SK-MEL-5 (cell line): ENCODE measurements at places on chromosomes 16 and 17. TPM values are rescaled to one million over a fixed set of nuclear protein-coding genes. Genes with fewer than 3 reads are reported as not detected.

TMEM132E gene
- total RNA-seq: not detected in 2 replicates

NLRC5 gene
- total RNA-seq: 3.5 and 6.9 TPM in 2 replicates

FXR2 gene
- 56.6 and 61.7 TPM in 2 replicates for total RNA-seq

DPEP3 gene
- total RNA-seq: not detected in 2 replicates

TRIM72 gene
- total RNA-seq: 0.16 TPM in 1 of 2 replicates, not detected in the other

KRT32 gene
- total RNA-seq: not detected in 2 replicates

FAM171A2 gene
- 5.0 and 5.3 TPM in 2 replicates for total RNA-seq

TAT gene
- total RNA-seq: not detected in 2 replicates

GCGR gene
- total RNA-seq: not detected in 2 replicates
